ENCODE measurements at places on chromosomes 13 and 19.

DNA sequence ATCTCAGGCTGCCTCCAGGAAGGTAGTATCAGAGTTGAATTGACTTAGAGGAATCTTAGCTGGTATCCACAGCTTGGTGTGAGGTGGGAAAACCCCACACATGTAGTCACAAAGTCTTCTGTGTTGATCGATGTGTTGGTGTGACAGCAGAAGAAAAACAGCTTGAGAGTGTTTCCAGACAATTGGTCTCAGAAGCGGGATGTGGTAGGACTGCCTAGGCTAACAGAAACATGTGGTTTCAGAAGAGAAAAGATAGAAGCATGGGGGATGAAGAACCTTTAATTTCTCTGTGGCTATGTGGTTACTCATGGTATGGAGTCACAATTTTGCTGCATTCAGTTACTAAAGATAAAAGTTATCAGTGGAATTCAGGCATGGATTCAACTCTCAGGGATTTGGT, 134.7 kb upstream of the SLITRK5 start:
- no peak for DNase-seq

DNA sequence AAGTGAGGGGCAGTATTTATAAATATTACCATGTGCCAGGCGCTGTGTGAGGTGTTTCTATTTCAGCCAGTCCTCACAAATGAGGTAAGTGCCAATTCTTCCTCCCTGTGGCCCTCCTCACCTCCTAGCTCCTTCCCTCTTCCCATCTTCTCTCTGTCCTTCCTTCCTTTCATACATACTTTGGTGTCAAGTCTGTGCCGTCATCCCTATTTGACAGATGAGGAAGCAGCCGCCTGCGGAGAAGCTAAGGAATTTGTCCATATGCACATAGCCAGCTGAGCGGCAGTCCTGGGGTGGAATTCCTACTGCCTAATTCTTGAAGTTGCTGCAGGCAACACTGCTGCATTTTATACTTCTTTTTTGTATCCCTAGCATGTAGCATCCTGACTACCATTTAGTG, 150.8 kb downstream of the B3GLCT start:
- no peak for DNase-seq

- DNase-seq: no peak
Measured at GRCh38 chr13:74230984-74231501, 96.8 kb upstream of the KLF12 start.

DNA sequence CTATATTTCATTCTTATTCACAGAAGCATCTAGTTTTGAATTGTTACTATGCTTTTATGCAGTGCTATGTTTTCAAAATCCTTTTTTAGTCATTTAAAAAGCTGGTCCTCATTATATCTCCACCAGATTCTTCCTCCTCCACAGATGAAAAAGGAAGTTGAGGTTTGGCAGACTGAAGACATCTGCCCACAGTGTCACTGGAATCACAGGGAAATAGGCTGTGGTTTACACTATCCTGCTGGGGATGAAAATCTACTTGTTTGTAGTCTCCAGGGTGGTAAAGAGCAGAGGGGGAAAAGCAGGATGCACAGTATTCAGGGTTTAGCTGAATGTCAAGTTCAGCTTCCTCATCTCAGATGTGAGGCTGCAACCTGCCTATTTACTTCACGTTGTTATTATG, 351.2 kb downstream of the DNAJC15 start:
- no peak for DNase-seq

GRCh38 chr13:100881291-100881864, 206.8 kb upstream of the TMTC4 start:
- no peak for DNase-seq

Data from NCI-H774 (cell line).